ENCODE measurements at places on chromosomes 5 and 9.

DNA sequence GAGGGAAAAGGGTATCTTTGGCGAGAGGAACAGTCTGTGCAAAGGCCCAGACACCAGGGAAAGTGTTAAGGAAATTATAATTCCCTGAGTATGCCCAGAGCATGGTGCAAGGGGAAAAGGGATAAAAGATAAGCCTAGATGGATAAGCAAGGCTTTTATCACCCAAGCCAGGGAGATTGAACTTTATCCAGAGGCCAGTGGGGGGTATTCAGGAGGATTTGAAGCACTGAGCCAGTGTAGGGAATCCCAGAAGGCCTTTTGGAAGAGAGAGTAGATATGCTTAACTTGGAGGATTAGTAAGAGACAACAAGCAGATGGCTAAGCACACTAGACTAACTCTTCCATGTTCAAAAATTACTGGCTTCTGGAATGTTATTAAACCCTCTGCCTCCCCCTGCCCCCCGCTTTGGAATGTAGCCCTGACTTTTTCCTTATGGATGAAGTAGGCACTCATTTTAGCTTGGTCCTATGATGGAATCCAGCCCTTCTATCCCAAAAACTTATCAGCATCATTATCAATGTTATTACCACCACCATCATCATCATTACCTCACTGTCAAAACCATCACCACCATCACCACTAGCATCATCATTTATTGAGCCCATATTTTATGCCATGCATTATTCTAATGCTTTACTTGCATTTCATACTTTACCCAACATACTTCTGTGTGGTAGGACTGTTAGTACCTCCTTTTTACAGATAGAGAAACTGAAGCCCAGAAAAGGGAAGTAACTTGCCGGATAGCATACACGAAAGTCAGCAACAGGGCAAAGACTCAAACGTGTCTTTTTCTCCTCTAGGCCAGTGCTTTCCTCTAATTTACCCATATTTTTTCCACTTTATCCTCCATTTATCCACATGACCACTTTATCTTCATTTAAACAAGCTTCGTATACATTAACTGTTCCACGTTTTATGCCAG, 237.0 kb downstream of the PAPPA start:
- DNase-seq: no peak

GRCh38 chr5:178529080-178529479, 61.1 kb downstream of the COL23A1 start:
- DNase-seq: no peak

- DNase-seq: no peak
Observed at GRCh38 chr5:173313351-173313801, 14.8 kb downstream of the STC2 start.

DNA sequence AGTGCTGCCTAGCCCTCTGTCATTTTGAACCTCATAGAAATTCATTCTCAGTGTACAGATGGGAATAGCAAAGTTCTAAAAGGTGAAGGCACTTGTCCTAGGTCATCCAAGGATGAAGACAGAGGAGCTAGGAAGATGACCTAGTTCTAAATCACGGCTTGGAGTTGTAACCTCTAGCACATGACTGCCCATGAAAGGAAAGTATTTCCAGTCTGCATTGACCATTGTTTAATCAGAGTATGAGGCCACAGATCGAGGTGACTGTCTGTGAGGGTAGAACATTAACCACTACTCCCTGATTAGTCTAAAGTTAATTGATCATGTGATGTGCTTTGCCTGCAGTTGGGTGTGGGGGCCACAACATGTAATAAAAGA, 674 bp upstream of the TNFSF15 start:
- DNase-seq: no peak

DNA sequence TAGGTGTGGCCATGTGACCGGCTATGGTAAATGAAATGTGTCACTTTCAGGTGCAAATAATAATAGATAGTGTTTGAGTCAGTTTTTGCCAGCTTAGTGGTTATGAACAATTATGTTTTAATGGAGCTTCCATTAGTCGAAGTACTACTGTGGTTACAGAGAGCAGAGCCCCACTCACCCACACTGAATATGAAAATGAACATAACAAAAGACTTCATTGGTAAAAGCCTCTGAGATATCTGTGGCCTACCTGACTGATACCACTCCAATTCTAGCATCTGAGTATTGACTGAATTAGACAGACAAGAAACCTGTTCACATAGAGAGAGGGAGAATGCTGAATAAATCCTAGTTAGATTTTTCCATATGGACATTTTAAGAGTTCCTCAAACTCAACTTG, 405.6 kb downstream of the BRINP1 start:
- no peak for DNase-seq

DNA sequence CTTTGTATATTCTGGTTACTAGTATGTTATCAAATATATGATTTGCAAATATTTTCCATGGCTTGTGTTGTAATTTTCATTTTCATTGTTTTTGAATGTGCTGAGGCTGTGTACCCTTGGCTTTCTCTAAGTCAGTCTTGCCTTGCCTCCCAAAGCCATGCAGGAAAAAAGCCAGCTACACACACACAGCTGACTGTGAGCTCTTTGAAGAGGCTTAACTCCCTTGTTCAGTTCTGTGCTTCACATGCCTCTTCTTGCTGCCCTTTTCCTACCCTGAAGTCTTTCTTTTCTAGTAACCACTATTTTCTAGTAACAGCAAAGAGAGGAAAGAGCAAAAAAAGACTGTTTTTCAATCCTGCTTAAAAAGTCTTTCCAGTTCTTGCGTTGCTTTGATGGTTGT, 53.9 kb downstream of the KCNN2 start:
- no peak for DNase-seq

DNA sequence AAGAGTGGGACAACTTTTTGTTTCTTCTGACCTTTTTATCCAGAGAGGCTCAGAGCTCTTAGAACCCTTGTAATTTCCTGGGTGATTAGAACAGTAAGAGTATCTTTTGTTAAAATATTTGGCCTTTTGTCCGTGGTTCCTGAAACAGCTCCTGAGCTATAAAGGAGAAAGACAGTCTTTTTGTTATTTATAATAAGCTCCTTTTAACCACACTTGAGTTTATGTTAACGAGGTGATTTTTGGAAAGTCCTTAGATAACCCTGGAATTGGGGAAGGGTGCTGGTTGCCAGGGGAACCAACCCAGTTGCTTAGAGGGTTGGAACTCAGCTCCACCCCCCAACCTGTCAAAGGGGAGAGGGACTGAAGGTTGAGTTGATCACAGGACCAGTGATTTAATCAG, 4.8 kb downstream of the ZNF483 start:
- no peak for DNase-seq

GRCh38 chr5:36653044-36653705, 46.8 kb downstream of the SLC1A3 start:
- DNase-seq: no peak

DNA sequence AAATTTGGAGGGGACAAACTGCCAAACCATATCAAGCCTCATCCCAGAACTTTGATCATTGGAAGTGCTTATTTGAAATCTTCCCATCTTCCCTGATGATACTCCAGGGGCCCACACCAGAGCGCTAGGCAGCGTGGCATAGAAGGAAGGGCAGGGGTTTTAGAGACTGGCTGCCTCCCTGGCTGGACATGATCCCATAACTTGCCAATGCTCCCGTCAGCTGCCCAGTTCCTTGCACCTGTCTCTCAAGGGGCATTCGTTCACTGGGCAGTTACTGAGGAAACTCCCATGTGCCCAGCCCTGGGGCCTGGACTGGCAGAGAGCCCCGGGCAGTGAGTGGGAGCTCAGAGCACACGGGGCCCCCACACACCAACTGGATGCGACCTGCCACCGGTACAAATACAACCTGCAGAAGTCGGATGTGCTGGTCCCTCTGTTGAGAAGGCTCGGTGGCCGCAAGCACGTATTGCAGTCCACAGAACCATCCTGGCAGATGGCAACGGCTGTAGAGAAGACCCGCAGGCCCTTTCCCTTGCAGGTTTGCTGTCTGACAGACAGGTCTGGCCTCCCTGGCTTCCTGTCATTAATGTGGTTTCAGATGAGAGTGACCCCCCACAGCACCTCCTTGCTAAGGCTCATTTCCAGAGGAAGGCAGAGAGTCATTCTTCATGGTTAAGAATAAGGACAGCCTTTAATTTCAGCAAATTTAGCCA, 122.4 kb downstream of the MVB12B start:
- DNase-seq: no peak

GRCh38 chr5:103473725-103474124, 88.9 kb downstream of the NUDT12 start:
- no peak for DNase-seq

- no peak for DNase-seq
Observed at GRCh38 chr5:164487939-164488338, 982.5 kb downstream of the MAT2B start.

DNA sequence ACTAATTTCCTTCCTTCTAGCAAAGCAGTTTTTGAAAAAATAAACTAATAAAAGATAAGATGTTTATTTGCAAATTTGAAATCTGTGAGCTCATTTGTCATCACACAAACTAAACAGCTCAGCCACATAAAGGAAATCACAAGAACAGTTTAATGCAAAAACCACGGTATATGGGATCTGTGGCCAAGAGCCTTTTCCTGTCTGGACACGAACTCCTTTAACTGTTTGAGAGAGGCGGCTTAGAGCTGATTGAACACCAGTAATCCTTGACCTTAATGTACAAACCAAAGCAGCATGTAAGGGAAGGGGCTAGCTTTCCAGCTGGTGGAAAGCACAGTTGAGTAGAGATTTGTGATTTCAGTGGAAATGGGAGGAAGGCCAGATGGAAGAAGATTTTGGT, 66.3 kb upstream of the SPINK5 start:
- no peak for DNase-seq

GRCh38 chr9:131410044-131410491, 16.2 kb downstream of the PRRC2B start:
- no peak for DNase-seq

DNA sequence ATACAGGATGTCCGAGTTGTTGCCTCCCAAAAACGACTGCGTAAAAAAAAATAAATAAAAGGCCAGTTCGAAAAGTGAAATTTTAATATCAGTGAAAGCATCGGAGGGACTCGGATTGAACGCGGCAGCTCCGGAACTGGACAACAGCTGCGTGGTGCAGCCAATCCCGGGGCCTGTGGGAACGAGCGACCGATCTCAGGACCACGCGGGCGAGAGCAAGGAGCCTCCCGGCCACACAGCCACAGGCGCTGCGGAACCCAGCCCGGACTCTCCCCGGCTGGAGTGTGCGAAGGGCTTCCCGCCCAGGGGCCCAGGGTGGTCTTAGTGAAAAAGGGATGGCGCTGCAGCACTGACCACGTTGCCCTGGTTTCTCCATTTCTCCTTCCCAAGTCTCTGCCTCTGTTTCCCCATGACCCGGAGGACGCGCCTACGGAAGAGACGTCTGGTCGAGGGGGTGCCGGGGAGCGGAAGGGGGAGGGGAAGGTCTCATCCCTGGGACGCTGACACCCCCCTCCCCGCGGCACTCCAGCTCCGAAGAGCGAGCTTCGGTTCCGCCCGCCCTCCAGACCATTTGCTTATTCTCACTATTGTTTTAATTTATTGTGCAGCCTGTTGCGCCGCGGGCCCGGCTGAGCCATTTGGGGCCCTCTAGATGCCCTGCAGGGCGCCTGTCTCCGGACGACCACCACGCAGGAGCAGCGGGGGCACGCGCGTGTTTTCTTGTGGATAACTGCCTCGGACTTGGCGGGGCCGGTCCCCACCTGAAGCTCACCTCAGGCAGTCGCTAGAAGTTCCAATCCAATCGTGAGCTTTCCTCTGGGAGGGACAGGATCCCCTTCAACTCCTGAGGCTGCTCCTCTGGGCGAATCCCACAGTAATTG, 303.0 kb downstream of the PARP8 start:
- DNase-seq: no peak

DNA sequence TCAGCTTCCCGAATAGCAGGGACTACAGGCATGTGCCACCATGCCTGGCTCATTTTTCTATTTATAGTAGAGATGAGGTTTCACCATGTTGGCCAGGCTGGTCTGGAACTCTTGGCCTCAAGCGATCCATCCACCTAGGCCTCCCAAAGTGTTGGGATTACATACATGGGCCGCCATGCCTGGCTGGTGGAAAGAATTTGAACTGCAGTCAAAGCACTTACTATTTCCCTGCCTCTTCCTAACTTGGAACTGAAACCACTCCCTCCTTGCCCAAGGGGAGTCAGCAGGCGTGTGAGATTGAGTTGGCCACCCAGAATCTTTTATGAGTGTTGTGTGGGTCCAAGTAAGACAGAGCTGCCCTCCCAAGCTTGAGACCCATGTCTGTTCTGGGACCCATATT, 86.1 kb upstream of the PTPN3 start:
- DNase-seq: no peak

- no peak for DNase-seq
Observed at GRCh38 chr9:88737876-88738275, 202.9 kb downstream of the NXNL2 start.

DNA sequence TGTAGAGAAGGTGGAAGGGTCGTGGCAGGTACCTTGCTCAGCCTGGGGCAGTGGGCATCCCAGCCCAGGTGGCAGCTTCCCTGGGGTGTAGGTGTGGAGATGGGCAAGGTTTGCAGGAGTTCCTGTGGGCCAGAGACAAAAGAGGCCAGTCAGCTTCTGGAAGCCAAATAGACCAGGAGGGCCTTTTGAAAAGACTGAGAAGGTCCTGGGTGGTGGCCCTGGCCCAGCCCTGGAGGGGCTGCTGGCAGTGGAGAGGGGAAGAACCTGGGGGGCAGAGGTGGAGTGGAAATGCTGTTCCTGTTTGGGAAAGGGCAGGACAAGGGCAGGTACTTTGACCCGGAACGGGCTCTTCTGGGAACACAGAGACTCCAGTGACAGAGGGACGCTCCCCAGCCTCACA, 7.0 kb upstream of the IL3 start:
- no peak for DNase-seq

DNA sequence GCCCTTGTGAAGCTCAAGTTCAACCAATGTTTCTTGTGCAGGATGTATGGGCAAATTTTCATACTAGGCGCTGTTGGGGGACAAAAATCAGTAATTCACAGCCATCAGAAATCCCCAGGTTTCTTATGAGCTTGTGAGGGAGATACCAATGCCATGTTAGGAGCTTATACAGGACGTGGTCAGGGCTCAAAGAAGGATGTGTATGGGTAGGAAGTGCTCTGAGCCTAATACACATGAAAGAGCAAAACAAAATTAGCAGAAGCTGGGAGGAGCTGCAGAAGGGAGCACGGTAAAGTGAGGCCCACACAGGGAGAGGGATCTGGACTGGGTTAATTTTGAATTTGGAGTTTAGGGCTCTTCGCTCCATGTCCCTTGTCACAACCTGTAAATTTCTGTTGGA, 114.6 kb upstream of the MAP3K1 start:
- DNase-seq: no peak

DNA sequence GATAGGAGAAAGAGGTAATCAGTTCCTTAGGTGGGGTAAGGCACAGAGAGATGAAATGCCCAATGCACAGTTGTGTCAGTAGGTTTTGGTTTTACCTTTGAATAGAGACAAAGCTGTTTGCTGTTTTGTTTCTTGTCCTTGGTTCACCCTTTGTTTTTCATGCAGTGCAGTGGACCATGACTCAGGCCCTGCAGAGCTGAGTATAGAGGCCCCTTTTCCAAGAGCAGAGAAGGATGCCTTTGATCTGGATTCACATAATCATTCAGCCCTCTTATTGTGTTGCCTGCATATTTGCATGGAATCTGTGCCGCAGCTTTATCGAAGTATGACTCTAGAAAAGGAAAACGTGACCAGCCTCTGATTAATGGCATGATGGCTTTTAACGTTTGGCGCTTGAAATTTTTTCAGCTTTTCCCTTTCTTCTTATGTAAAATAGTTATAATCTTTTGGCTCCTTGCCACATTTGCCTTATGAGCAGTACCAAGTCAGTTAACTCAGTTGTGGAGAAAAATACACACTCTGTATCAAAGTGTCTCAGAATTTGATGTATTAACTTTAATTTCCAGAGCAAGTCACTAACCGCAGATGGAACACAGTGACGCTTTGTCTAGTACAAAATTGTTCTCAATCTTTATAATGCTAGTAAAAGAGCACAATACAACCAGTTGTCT, 197.6 kb downstream of the KDM4C start:
- no peak for DNase-seq

- no peak for DNase-seq
Observed at GRCh38 chr5:57896576-57896975, 414.0 kb upstream of the ACTBL2 start.
